Naive thymus-derived CD8-positive, alpha-beta T cell (primary cell): ENCODE measurements at places on chromosomes 7 and 10. TPM values are rescaled to one million over a fixed set of nuclear protein-coding genes. Genes with fewer than 3 reads are reported as not detected.

Gene DOCK1
- total RNA-seq, result not detected

Gene OR2A25
- not detected for total RNA-seq

Gene KEL
- 0.47 TPM for total RNA-seq

Gene AIMP2
- total RNA-seq, result 14.0 TPM

Gene ATRNL1
- total RNA-seq, result not detected

Gene ZNF503
- 0.13 TPM for total RNA-seq

Gene ACHE
- 0.19 TPM for total RNA-seq

Gene KCNIP2
- 2.5 TPM for total RNA-seq

Gene SORBS1
- 0.94 TPM for total RNA-seq

Gene IL2RA
- total RNA-seq, result 1.0 TPM

Gene GPR37
- not detected for total RNA-seq

DNA sequence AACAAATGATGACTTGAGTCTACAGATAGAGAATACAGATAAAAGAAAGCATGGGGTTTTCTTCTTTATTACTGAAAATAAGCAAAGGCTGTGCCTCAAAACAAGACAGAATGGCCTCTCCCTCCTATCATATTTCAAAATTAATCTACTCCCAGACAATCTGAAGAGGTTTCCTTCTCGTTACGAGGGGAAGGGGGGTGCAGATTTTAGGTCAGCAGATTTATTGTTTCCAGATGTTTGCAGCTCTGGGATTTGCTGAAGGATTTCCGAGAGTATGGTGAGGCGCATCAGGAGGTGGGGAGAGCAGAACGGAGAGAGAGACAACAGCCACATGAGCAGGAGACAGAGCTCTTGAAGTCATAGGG is 89.8 kb downstream of the KIAA1549 start:
- no peak for DNase-seq

DNA sequence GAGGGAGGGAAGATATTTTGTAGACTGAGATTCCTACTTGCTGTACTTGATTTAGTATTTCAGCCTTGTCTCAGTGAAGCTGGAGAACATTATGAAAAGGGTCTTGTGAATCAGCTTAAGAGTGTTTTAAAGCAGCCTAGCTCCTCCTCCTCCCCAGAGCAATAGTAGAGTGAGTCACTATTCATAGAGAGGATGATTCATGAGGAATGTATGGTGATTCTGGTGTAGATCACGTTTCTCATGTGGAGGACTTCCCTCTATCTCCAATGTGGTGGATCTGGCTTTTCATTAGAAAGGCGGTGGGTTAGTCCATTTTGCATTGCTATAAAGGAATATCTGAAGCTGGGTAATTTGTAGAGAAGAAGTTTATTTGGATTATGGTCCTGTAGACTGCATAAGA is 340.1 kb upstream of the CHRM2 start:
- DNase-seq, result no peak

DNA sequence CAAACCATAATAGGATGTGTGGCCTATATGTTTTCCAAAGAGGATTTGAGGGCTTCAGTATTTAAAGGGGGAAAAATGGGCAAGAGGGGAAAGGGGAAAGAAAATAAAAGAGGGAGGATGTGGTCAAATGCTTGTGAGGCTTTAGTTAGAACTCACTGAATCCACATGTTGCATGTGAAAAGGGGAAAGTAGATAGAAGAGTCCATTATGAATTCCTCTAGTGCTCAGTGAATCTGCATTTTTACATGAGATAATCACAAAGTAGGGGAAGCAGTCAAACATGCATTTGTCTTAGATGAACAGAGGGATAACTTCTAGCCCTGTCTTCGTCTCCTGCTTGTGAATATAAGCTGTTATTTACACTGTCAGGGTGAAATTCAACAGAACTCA is 24.6 kb upstream of the AKAP9 start:
- no peak for DNase-seq

- DNase-seq, result no peak
Observed at GRCh38 chr7:101690061-101690460, 61.0 kb upstream of the MYL10 start.

DNA sequence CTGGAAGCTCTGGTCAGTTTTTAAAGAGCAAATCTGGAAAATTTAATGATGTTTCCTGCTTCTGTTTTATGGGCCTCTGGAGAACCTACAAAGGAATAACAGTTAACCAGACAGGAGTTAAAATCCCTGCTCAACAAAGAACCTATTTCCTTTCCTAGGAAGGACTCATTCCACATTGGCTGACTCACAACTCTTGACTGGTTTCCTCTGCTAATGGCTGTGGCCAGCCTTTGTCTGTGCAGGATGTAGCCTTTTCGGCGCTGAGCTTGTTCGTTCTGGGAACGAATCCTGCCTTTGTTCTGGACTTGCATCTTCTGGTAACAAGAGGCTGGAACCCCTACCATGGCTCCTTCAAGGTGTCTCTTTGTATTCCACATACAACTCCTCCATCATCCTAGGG is 112.8 kb upstream of the PDCD4 start:
- no peak for DNase-seq

DNA sequence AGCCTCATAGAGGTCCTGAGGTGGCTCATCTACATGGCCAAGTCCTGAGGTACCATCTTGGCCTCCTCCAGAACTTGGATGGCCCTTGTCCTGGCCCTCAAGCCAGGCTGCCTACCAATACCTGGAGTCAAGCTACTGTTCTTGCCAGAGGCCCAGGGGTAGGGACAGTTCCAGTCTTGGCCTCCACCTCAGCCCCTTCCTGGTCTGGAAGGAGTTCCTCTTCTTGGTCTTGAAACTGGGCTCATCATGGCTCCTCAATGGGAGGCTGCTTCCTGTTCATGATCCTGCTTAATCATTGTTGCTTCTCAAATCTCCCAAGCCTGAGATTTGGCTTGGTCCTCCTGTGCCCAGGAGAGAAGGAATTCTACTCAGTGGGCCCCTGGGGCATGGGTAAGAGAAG is 3.9 kb downstream of the HPS6 start:
- no peak for DNase-seq

GRCh38 chr10:43407148-43407575 is 1.8 kb downstream of the HNRNPF start:
- no peak for DNase-seq

- no peak for DNase-seq
Observed at GRCh38 chr10:59281861-59282260, 80.5 kb downstream of the FAM13C start.

- no peak for DNase-seq
Observed at GRCh38 chr7:105098863-105099515, 85.0 kb downstream of the KMT2E start.

DNA sequence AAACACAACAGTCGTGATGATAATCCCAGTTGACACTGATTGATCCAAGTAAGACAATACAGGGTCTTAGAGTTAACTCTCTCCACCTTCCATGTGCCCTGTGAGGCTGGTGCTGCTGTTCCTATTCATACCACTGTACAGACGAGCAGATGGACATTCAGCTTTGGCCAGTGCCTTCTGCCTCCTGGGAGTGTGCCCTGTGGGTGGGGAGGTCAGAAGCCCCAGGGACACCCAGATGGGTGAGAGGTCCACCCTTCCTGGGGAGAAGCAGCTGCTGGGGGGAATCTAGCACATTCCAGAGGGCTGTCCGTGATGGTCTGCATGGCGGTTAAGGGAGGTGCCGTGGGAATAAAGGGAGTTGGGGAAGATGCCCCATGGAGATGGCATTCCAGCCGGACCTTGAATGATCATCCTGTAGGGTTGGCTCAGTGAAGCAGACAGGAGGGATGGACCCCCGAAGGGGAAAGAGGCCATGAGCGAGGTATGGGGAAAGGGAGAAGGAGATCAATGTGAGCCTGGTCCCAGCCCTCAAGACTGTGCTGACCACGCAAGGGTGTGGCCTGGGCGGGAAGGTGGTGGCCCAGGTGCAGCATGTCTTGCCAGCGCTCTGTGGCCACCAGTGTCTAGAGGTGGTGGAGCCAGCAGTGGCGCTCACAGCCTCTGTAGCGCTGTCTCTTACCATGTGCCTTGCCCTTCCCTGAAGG is 74.0 kb downstream of the ADCY1 start:
- no peak for DNase-seq

DNA sequence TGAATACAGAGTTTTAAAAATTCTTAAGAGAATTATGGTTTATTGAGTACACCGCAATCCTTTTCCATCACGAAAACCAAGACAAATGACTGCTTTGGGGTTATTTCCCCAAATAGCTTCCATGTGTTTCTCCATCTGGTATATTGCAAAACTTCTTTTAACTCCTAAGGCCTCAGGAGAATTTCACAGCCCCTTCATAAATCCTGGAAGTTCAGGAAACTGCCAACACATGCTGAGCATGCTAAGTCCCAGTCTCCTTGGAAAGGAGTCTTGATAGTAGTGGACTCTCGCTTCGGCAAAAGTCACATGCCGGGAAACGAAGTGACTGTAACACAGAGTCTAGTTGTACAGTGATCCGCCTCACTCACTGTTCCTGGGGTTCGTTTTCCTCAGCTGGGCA is 88.1 kb upstream of the RSU1 start:
- DNase-seq, result no peak

- no peak for DNase-seq
Observed at GRCh38 chr10:131575877-131576276, 264.4 kb upstream of the TCERG1L start.

GRCh38 chr7:114663502-114663901 is 248.9 kb downstream of the FOXP2 start:
- DNase-seq, result no peak

DNA sequence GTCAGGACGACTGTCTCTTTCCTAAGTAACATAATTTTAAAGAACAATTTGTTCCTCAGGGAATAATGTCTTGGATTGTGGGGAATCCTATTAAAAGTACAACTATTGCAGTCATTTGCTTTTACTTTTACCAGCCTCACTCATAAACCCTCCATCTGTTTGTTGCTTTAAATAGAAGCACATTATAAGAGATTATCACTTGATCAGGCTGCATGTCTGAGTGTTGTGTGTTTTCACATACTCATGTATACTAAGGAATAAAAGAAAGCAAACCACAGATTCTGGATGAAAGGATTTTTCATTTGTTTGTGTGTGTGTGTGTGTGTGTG is 1077.8 kb downstream of the KCNMA1 start:
- no peak for DNase-seq

DNA sequence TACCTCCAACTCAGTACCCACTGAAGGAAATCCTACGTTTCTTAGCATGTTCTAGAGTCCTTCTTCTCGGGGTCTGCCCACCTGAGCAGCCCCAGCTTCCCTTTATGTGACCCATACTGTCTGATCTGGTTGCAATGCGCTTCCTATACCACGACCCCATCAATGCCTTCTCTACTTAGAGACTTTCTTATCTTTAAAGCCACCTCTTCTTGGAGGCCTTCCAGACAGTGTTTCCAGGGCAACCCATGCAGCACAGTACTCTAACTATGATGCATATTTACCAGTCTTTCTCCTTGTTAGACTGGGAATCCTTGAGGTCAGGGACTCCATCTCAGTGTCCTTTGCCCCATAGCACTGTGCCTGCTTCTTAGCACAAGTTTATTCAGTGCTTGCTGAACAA is 54.5 kb upstream of the SLF2 start:
- DNase-seq, result no peak

GRCh38 chr7:121578669-121579068 is 182.6 kb upstream of the FAM3C start:
- DNase-seq, result no peak

DNA sequence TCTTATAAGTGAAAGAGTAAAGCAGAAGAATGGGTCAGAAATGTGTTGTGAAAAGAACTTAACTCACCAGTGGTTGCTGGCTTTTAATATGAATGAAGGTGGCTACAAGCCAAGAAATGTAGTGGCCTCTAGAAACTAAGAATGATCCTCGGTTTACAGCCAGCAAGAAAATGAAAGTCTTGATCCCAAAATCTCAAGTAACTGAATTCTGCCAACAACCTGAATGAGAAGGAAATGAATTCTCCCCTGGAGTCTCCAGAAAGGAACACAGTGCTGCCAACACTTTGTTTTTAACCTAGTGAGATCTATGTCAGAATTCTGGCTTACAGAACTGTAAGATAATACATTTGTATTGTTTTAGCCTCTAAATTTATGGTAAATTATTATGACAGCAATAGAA is 193.0 kb downstream of the FZD1 start:
- DNase-seq, result no peak

DNA sequence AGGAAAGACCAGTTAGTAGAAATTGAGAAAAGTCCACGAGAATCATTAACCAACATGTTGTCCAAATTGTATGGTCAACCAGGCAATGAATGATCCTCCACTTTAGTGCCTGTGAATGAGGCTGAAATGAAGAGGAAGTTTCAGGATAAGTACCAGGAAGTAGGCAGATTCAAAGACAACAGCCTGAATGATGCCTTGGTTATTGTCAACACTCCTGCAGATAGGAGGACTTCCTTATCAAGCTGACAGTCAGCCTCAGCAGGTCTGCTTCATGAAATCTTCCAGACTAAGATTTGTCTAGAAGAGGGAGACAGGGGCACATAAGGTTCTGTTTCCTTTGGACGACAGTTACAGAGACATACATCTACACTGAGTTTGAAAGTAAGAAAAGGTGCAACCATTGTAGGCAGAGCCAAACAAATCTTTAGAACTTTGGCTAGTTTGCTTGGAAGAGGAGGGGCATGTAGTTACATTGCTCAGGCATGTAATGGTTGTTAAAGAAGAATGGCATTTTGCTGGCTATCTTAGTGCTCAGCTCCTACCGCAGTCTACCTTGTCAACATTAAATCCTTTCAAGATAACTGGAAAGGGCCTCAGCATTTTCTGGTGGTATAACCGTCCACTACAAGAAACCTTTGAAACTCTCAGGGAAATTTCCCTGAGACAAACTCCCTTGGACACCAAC is 81.4 kb downstream of the ABI1 start:
- no peak for DNase-seq

- no peak for DNase-seq
Observed at GRCh38 chr10:124436191-124436638, 13.6 kb downstream of the NKX1-2 start.

- DNase-seq, result no peak
Observed at GRCh38 chr10:117094856-117095255, 43.2 kb downstream of the VAX1 start.

GRCh38 chr10:78700816-78701520 is 367.8 kb upstream of the ZMIZ1 start:
- DNase-seq, result no peak

DNA sequence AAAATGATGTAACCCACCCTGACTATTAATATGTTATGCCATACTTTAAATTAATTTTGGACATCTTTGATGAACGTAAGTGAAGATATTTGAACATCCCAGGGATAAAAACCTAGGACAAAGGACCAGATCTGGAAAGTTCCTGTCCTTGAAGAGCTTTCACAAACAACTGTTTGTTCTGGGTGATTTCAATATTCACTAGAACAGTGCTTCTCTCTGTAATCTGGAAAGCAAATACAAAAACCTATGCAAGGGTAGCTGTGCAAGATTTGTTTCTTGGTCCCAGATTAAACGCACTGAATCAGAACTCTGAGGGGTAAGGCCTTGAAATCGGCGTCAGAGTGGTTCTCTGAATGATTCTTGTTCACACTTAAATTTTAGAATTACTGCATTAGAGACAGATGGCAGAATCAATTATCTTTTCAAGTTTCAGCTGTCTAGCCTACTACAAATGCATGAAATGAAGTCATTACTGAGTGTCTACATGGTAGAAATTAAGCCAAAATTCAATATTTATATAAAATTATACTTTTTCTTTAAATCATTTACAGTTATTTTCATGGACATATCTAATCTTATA is 69.6 kb upstream of the CSTF2T start:
- no peak for DNase-seq
